Stimulated activated CD4-positive, alpha-beta T cell treated with anti-CD3 and anti-CD28 coated beads, Interleukin-12 subunit alpha, Interleukin-12 subunit beta, amount 100 ng/mL, for 24 hours (primary cell): ENCODE measurements at places on chromosomes 1 and 21.

GRCh38 chr1:71548398-71548890 is 467.6 kb upstream of the ZRANB2 start:
- no peak for DNase-seq

DNA sequence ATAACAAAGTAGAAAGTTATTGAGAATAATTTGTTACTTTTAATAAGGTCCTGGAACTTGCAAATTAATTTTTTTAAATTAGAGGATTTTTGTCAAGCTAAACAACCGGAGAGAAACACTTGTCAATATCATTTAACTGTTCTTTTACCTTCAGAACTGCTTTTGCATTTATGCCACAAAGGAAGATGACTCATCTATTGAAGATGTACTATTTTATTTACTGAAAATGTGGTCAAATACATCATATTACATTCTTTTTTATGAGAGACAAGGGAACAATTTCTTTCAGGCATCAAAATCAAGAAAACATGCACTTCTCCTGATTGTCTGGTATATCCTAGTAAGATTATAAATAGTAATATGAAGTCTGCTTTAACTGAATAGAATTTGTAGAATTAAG is 558.2 kb upstream of the PRMT6 start:
- DNase-seq: no peak

DNA sequence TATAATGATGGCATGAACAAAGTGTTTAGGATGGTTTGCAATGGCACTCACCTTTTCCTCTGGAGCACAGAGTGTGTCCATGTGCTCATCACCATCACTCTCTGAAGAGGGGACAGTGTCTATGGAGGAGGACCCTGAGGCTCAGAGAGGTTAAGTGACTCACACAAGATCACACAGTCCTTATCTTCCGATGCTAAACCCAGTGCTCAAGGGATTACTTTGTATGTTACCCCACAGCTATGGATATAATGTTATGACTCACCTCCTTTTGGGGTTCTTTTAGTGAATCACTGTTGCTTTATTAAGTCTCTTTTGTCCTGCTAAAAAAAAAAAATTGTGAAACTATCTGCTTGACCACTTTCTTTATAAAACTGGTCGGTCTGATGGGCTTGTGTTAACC is 67.6 kb downstream of the TENT5C start:
- DNase-seq: no peak

GRCh38 chr21:41147096-41147978 is 20.6 kb upstream of the BACE2 start:
- DNase-seq: no peak

- DNase-seq: no peak
Measured at GRCh38 chr1:17011092-17011438, 663 bp downstream of the ATP13A2 start.

DNA sequence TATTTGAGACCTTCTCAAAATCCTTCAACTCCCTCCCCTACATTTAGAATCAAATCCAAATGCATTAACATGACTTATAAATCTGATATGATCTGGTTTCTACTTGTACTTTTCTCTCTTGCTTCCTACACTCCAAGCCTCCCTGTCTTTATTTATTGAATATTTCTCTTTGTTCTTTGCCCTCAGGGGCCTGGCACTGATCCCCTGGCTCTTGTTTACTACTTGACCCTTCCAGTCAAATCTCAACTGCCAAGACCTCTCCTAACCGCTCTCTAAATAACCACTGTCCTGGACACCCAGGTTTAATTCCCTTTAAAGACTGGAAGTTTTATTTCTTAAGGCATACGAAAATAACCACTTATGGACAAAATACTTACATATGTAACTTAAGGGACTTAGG is 248.9 kb downstream of the CHRM3 start:
- DNase-seq: no peak

DNA sequence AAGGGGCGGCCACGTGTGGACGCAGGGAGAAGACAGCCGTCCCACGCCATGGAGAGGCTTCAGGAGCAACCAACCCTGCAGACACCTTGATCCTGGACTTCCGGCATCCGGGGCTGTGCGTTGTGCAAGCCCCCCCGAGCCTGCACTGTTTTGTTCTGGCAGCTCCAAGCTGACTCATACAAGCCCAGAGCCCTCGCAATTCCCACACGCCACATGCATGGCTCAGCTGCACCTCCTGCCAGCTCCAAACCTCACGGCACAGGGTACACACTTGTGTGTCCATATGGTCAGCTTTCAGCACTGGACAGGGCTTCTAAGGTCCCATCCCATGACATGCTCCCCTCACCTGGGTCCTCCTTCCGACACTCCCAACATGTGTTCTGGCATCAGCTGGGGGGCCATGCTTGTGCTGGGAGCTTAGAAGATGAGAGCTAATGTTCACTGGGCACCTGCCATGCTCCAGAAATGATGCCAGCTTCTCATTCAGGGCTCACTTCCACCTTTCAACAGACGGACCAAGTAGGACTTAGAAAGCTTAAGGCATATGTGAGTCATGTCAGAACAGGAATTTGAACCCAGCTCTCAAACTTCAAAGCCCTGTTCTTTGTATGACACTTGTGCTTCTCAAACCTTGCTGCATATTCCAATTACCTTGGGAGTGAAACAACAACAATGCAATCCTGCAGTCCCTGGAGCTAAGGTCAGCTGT is 137.3 kb downstream of the PGBD5 start:
- no peak for DNase-seq

DNA sequence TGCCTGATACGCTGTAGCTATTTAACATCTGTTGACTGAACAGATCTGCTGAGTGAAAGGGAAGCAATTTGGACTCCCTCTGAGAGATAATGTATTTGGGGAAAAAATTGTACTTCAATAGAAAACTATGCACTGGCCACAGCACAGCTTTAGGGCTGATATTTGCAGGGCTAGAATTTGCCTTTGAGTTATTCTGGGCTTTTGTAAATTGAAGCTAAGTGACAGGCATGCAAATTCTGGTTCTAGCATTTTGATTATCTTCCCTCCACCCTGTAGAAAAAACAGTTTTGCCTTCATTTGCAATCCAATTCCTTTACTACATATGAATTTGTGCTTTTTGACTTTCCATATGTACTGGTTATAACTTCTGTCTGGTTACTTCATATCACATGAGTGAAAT is 7.9 kb downstream of the KYAT3 start:
- DNase-seq: no peak

DNA sequence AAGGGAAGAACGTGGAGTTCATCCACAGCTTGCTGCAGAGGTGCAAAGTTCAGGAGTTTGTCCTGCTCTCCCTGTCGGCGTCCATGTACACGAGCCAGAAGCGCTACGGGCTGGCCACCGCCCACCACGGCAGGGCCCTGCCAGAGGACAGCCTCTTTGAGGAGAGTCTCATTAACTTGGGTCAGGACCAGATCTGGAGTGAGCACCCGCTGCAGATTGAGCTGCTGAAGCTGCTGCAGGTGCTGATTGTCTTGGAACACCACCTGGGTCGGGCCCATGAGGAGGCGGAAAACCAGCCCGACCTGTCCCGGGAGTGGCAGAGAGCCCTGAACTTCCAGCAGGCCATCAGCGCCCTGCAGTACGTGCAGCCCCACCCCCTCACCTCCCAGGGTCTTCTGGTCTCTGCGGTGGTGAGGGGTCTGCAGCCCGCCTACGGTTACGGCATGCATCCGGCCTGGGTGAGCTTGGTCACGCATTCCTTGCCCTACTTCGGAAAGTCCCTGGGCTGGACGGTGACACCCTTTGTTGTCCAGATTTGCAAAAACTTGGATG is 73.8 kb upstream of the MORC3 start:
- no peak for DNase-seq

DNA sequence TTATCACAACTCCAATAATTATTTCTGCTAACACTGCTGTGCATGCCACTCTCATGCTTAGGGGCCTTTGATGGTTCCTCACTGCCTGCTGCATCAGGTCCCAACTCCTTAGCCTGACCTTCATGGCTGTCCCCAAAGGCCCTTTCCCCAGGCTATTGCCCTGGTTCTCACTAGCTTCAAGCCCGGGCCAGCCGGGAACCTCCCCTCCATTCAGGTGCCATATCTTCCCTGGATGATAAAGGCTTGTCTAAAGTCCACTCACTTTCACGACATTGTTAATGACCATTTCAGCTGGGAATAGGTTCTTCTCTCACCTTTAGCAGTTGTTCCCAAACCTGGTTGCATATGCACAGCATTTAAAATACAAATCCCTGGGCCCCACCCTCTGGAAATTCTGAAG is 95.8 kb downstream of the CNIH3 start:
- DNase-seq: no peak

- no peak for DNase-seq
Measured at GRCh38 chr21:44281801-44282200, 3.9 kb upstream of the AIRE start.

DNA sequence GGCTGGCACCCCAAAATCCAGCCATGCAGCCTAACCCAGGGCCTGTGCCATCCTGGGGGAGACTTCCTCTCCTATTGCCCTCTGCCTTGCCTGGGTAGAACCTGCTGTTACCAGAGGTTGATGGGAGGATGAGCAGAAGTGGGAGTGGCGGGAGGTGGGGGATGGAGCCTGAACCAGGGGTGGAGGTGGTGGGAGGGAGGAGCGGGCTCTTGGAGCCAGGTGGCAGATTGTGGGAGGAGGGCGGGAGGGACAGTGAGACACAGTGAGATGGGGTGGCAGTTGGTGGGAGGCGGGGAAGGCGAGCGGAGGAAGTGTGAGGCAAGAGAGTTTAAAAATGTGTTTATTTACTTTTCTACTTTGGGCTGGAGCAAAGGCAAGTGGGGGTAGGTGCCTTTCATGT is 87.3 kb downstream of the KCNJ6 start:
- no peak for DNase-seq
